ENCODE measurements at places on chromosomes 6 and 20. TPM values are rescaled to one million over a fixed set of nuclear protein-coding genes. Genes with fewer than 3 reads are reported as not detected.

DNA sequence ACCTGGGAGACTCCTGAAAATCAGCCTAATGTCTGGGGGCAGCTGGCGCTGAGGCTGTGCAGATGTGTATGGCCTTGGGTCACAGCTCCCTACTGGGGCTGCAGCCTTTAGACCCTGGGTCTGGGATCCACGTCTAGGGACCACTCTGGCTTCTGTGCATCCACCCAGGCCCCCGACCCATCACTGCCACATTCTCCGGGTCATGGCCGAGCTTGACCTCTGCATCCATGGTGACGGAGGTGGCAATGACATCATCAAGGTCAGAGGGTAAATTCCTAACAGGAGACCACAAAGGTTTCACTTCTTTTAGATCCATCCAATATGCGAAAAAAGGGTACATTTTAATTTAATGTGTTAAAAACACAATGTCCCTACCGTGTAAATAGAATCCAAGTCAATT is 14.5 kb upstream of the PCMTD2 start:
- no peak overlapping the region for H3K4me3 ChIP-seq
- no peaks in the 10 kb centered on the region for H3K36me3 ChIP-seq
- no peak for DNase-seq
- peaks cover 3% of the 10 kb centered on the region for H3K4me1 ChIP-seq

DNA sequence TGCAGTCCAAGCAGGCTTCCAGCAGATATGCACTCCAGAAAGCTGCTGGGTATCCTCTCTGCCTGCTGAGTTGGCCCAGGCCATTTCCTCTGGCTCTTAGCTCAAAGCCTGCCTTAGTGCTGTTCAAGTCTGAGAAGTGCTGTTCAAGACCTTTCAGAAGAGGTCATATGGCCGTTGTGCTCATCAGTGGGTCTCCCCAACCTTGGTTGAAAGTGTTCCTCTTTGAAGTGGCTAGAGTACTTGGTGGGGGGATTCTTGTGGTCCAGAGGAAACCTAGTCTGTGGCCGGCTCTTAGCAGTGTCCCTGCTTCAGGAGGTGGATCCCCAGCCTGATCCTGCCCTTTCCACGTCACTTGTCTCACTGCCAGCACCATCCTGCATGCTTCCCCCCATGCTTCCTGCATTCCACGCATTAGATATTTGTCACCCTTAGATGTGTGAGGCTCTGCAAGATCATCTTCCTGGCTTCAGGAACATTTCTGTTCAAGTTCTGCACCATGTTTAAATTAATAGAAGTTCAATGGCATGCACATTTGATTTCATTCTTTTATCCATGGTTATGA is 105.0 kb downstream of the FIG4 start:
- peak; percentile 1 for DNase-seq
- H3K4me3 ChIP-seq: no peak overlapping the region
- no peaks in the 10 kb centered on the region for H3K27me3 ChIP-seq
- no peak overlapping the region for H3K27ac ChIP-seq
- peaks cover 4% of the 10 kb centered on the region for H3K4me1 ChIP-seq
- H3K36me3 ChIP-seq: peaks cover 2% of the 10 kb centered on the region

The RSPO4 gene
- not detected for total RNA-seq

The TNFRSF21 gene
- 2.3 TPM for total RNA-seq

DNA sequence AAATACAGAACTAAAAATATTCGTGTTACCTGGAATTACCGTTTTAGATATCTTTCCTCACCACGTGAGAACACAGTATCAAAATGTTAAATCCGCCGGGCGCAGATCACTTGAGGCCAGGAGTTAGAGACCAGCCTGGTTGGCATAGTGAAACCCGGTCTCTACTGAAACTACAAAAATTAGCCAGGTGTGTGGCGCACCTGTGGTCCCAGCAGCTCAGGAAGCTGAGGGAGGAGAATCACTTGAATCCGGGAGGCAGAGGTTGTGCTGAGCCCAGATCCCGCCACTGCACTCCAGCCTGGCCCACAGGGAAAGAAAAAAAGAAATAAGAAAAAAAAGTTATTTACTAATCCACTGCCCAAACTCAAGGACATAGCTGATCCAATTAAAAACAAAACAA is 4.8 kb upstream of the DDX43 start:
- H3K36me3 ChIP-seq: no peaks in the 10 kb centered on the region
- H3K27me3 ChIP-seq: peaks cover 5% of the 10 kb centered on the region
- H3K27ac ChIP-seq: no peak overlapping the region

DNA sequence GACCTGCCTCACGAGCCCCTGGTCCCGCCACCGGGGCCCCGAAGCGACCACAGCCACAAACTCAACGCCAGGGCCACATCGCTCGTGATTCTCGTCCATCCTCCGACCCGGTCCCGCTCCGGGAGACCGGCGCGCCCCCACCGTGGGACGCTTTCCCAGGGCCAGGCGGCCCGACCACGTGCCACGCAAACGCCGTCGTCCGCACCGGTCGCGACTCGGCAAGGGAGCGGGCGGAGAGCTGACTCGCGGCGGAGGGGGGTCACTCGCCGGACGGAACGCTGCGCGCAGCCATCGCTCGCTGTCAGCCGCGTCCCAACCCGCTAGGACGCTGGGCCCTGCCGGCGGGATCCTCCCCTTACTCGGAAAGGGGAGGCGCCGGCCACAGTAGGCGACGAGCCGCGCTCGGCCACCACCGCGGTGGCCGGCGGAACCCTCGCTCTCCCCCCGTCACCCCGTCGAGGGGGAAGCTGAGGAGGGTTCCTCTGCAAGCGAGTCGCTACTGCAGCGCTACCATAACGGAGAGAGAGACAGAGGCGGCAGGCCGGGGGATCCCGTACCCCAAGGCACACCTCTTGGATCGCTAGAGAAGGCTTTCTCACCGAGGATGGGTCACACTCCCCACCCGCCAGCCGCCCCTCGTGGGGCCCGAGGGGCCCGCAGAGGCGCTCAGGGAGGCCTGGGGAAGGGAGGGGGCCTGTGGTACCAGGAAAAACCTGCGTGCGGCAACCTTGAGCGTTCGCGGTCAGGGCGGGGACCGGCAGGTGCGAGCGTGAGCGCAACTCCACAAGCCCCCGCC is 511.8 kb upstream of the ZNF337 start:
- peaks cover 20% of the 10 kb centered on the region for H3K27me3 ChIP-seq
- H3K4me3 ChIP-seq: peak overlapping the region; percentile 27
- DNase-seq: peak; percentile 33
- H3K36me3 ChIP-seq: peaks cover 9% of the 10 kb centered on the region

The EYA4 gene
- total RNA-seq: not detected

DNA sequence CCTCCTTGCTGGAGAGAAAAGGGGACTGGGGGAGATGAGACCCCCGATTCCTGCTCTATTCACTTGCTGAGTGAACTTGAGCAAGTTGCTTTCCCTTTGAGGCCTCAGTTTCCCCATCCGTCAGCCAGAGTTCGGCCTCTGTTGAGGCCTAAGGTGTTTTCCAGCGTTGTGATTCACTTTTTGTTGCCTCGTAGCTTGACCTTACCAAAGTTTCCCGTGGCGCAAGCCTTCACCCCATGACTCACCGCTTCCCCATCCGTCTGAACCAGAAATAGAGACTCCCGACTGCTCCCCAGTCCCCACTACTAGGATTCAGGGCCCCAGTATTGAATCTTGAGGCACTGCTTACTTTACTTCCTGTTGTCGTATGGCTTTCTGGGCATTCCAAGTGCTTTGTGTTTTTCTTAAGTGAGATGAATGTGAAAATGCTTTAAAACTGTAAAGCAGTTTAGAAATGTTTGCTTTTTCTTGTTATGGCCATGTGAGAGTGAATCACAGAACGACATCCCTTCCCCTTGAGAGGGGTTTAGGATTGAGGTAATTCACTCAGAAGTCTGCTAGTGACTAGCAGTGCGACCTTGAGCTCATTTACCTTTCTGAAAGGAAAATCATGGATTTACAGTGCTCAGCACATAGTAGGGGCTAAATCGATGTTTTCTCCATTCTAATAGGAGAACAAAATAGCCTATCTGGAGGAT is 1.2 kb downstream of the CHMP4B start:
- H3K27me3 ChIP-seq: no peaks in the 10 kb centered on the region
- H3K4me3 ChIP-seq: peak overlapping the region; percentile 95
- peak; percentile 70 for DNase-seq
- peaks cover 47% of the 10 kb centered on the region for H3K4me1 ChIP-seq

- H3K4me1 ChIP-seq: no peaks in the 10 kb centered on the region
- peaks cover 14% of the 10 kb centered on the region for H3K27me3 ChIP-seq
- no peak overlapping the region for H3K27ac ChIP-seq
- DNase-seq: no peak
Observed at GRCh38 chr20:61260905-61261304, 8.8 kb downstream of the CDH4 start.

DNA sequence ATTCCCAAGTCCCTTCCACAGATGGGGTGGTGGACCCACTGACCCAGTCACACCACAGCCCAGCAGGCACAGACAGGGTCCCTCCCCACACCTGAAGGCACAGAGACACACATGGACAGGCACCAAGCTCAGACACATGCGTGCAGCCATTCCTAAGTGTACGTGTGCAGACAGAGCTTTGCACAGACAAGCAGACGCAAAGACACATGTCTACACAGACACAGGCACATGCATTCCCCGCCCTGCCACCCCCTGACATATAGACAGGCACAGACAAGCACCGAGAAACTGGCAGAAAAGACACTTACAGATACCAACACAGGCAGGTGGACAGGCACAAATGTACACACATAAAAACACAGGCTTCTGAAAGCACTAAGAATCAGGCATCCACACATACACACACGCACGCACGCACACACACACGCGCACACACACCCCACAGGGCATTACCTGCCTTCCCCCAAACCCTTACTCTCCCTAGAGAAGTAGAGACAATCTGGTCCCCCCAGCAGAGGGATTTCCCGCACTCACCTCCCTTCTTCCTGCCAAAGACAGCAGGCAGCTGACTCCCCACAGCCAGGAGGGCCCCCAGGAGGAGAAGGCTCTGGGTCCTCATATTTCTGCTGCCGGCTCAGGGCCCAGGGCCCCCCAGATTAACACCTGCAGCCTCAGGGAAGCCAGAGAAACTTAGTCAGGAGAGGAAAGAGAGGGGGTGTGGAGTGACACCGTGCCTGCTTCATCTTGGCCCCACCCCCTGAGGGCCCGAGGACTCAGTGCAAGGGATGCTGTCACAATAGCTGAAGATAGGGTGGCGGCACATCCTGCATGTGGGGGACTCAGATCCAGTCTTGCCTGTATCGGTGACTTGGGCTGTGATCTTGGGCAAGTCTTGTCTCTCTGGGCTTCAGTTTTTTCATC is at the start of gene WFDC5:
WFDC5 (minus strand) TSS at position 710 of the 921 bp plus-strand sequence; CDS start at position 619, 91 bp downstream.
- no peaks in the 10 kb centered on the region for H3K36me3 ChIP-seq
- no peak within 1 kb of the TSS for H3K27ac ChIP-seq
- no peak within 1 kb of the TSS for H3K4me3 ChIP-seq
- peaks cover 4% of the 10 kb centered on the region for H3K27me3 ChIP-seq

The RAMACL gene
- total RNA-seq: 0.45 TPM

DNA sequence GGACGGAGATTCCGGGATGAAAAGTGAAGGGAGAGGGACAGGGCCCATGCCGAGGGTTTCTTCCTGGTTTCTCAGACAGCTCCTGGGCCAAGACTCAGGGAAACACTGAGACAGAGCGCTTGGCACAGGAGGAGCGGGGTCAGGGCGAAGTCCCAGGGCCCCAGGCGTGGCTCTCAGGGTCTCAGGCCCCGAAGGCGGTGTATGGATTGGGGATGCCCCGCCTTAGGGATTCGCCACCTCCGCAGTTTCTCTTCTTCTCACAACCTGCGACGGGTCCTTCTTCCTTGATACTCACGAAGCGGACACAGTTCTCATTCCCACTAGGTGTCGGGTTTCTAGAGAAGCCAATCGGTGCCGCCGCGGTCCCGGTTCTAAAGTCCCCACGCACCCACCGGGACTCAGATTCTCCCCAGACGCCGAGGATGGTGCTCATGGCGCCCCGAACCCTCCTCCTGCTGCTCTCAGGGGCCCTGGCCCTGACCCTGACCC is 55.0 kb upstream of the HLA-A start:
- DNase-seq: peak; percentile 44
- H3K4me3 ChIP-seq: peak overlapping the region; percentile 71
- H3K27ac ChIP-seq: peak overlapping the region; percentile 49
- H3K27me3 ChIP-seq: peaks cover 2% of the 10 kb centered on the region

DNA sequence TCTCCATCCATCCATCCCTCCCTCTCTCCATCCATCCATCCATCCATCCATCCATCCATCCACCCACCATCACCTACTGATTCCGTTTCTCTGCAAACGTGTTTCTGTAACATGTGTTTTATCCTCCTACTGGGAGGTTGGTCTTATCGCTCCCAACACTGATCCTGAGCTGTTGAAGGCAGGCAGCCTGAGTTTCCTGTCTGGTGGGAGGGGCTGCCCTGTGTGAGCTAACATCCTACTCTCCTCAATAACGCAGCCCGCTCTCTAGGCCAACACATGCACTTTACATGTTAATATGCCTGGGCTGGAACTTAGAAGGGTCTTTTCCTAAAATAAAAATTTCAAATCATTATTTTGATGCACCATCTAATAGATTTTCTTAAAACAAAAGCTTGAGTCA is 126.5 kb downstream of the WDR27 start:
- DNase-seq: no peak
- H3K27ac ChIP-seq: no peak overlapping the region
- H3K4me3 ChIP-seq: no peak overlapping the region

DNA sequence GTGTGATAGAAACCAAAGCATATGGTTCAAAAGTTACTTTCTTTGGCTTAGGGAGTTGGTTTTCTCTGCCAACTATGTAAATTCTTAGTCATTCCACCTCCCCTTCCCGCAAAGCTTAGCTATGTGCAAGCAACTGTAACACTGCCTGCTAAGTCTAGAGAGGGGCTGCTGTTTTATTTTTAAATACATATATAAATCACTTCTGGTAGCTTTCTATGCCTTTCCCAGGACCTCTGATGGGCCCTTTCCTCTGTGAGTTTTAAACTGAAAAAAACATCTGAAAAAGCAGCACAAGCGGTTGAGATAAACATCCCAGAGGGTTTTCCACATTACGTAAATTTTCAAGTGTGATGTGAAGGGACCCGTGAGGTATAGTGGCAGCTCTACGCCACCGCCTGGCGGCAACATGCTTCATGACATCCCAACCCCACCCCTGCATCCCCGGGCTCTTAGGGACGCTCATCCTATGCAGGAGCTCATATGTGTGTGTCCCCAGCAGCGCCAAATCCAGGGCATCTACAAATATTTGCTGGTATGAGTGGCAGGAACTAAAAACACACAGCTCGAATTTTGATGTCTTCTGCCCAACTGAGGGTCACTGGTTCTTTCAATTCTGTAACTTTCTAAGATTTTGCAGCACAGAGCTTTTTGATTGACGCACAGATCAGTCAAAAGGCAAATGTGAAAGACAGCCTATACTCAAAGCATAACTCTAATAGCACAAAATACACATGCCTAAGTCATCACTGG is 12.7 kb downstream of the SAYSD1 start:
- H3K36me3 ChIP-seq: peaks cover 38% of the 10 kb centered on the region
- DNase-seq: peak; percentile 44
- no peak overlapping the region for H3K4me3 ChIP-seq
- H3K4me1 ChIP-seq: peaks cover 36% of the 10 kb centered on the region

The SRMS gene
- total RNA-seq: not detected

- peaks cover 13% of the 10 kb centered on the region for H3K4me1 ChIP-seq
- DNase-seq: no peak
- H3K4me3 ChIP-seq: no peak overlapping the region
Observed at GRCh38 chr6:75246386-75246785, 2.8 kb upstream of the COX7A2 start.

The ASIP gene
- not detected for total RNA-seq

- DNase-seq: no peak
- H3K36me3 ChIP-seq: no peaks in the 10 kb centered on the region
- peaks cover 7% of the 10 kb centered on the region for H3K4me1 ChIP-seq
- H3K27me3 ChIP-seq: peaks cover 23% of the 10 kb centered on the region
Observed at GRCh38 chr20:19932170-19932667, 84.9 kb upstream of the NAA20 start.

GRCh38 chr6:104566411-104566810 is 293.3 kb downstream of the HACE1 start:
- no peak overlapping the region for H3K27ac ChIP-seq
- no peak for DNase-seq

The NFATC2 gene
- total RNA-seq: 38.3 TPM

The OPRM1 gene
- total RNA-seq: not detected

The AVP gene
- not detected for total RNA-seq

All from activated CD8-positive, alpha-beta T cell treated with anti-CD3 and anti-CD28 coated beads for 36 hours (primary cell).